Glutamatergic neuron (in vitro differentiated cells): ENCODE measurements at places on chromosomes 7 and 10.

DNA sequence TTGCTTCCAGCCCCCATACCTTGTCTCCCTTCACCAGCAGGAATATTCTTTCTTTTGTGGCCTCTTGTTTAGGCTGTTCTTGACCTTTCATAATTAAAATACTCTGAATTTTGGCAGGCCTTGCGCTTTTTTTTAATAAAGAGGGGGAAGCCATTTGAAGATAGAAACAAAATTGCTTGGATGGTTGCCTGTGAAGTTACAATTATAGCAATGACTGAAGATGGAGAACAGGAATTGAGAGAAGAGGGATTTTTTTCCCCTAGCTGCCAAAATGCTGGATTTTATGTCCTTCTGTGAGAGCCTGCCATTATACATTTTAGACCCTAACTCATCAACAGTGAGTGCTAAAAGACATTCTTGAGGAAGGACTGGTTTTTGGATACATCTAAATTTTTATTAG lies 24.8 kb downstream of the FGFBP3 start:
- no peak for DNase-seq

DNA sequence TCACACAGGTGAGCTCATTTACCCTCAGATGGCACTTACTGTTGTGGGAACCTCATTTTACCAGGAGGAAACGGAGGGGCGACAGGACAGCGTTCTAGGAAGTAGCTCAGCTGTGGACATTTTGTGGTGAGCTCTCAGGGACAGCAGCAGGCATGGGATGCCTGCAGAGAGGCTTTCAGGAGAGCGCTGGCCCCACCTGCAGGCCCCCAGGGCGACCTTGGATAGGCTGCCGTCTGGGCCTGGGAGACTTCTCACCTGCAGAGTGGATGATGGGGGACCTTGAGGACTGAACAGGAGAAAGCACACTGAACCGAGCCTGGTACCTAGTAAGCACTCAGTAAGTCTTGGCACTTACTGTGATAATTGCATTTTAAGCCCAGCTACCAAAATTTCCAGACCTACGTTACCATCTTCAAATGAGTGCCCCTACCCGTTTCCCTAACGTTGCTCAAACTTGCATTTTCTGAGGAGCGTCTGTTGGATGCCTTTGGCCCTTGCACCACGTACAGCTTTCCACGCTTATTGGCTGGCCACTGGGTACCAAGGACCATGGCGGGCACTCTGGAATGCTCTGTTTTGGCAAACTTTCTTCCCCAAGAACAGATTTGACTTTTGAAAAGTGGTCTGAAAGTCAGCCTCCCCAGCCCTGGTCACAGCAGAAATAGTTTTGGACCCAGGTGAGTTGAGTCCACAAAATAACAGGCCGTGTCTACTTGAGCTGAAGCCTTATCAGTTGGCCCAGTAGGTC lies 223.4 kb downstream of the EBF3 start:
- no peak for DNase-seq

- DNase-seq: no peak
Observed at GRCh38 chr7:23012186-23012585, 1.7 kb downstream of the HYCC1 start.

GRCh38 chr7:25087855-25088254 lies 37.2 kb downstream of the CYCS start:
- DNase-seq: no peak

DNA sequence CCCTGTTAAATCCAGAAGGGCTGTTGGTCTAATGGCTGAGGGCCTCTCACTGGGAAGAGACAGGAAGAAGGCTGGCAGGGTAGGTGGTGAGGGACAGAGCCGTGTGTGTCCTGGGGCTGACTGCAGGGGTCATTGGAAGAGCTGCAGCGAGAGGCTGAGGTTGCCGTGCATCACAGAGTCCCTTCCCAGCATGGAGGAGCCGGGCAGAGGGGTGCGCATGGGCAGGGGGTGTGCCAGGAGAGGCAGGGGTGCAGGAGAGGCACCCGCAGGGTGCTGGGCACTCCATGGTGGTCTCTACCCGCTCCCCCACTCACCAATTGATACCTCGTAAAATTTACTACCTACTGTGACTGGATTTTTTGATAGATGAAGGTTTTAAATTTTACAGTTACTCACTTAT lies 124.3 kb downstream of the ACTR3B start:
- DNase-seq: no peak
